ENCODE measurements at places on chromosomes 5 and 9.

GRCh38 chr5:33941090-33941489 is 4.9 kb downstream of the RXFP3 start:
- no peak for DNase-seq

DNA sequence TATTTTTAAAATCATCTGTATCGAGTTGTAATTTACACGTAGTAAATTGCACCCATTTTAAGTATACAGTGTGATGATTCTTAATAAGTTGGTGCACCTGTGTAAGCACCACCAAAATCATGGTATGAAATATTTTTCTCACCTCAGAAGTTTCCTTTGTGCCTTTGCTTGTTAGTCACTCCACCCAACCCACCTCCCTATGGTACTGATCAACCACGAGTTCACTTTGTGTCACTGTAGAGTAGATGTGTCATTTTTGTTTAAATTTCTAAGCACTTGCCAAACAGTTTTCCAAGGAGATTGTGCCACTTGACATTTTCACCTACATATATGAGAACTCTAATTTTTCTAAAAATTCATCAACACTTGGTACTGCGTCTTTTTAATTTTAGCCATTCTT is 806.5 kb downstream of the TLR4 start:
- no peak for DNase-seq

DNA sequence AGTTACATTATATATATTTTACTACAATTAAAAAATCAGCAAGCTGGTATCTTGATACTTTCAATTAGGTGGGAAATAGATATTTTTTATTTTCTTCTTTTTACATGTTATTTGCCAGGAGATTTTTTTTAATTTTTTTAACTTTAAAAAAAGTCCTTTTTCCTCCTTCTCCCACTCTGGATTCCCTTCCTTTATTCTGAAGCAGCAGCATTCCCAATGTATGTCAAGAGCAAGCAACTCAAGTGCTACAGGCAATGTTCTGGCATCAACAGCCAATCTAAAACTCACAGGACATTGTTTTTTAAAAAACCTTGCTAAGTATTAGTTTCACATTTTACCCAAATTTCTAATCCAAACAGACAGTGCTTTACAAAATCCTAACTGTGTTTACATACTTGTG is 41.4 kb downstream of the GOLPH3 start:
- DNase-seq, result no peak

- no peak for DNase-seq
Observed at GRCh38 chr9:34546102-34546833, 23.5 kb upstream of the ENHO start.

GRCh38 chr5:89816038-89816437 is 593.5 kb downstream of the CETN3 start:
- no peak for DNase-seq

- DNase-seq, result no peak
Observed at GRCh38 chr9:65411901-65412300, 126.9 kb upstream of the FOXD4L5 start.

DNA sequence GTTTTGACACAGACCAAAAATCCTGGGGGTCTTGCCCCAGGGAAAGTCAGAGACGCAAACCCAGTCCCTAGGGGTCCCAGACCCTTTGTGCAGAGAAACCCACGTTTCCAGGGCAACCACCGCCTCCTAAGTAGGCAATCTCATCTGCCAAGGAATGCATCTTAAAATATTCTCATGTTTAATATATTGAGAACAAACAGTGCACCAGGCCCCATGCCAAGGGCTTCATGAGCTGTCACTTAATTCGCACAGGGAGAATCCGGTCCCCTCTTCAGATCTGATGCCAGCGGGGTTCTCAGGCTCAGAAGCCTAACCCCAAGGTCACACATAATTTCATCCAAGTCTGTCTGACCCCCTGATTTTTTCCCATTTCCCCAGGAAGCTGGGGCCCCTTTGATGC is 28.8 kb downstream of the CPLX2 start:
- no peak for DNase-seq

DNA sequence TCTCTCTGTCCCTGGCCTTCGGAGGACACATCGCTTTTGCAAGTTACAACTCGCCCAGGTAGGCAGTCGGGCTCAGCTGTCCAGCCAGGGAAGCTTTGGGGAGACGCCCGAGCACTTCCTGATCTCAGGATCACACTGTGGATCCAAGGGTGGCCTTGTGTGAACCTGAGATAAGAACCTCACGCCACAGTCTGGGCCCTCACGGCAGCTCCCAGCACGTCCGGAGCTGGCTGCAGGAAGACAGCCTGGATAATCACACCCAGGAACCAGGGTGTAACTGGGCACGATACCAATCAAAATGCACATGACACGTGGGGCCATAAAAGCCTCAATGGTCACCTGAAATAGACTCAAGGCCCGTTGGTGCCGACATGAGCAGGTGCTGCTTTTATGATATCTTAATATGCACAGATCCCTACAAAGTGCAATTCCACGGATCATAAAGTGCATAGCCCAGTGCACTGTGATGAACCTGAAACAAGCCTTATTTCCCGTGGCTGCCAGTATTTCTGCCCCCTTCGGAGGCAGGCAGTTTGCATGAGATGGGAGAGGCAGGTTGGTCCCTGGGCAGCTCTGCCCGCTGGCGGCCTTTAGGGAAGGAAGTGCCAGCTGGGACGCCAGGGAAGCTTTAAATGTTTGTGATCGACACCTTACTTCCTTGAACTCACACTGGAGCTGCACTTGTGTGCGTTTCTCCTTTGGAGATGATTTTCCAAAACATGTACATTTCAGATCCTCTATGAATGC is 14.5 kb downstream of the SLC6A18 start:
- peak; percentile 86 for DNase-seq

GRCh38 chr5:132829742-132830435 is 558 bp downstream of the SHROOM1 start:
- peak; percentile 87 for DNase-seq

Data from mucosa of descending colon (tissue), 3 donors.